Stimulated activated CD8-positive, alpha-beta memory T cell treated with anti-CD3 and anti-CD28 coated beads, Interleukin-2, amount 100 ng/mL, for 48 hours (primary cell): ENCODE measurements at places on chromosomes 2 and 18.

GRCh38 chr2:121356058-121356640 is 71.1 kb upstream of the TFCP2L1 start:
- no peak for DNase-seq

DNA sequence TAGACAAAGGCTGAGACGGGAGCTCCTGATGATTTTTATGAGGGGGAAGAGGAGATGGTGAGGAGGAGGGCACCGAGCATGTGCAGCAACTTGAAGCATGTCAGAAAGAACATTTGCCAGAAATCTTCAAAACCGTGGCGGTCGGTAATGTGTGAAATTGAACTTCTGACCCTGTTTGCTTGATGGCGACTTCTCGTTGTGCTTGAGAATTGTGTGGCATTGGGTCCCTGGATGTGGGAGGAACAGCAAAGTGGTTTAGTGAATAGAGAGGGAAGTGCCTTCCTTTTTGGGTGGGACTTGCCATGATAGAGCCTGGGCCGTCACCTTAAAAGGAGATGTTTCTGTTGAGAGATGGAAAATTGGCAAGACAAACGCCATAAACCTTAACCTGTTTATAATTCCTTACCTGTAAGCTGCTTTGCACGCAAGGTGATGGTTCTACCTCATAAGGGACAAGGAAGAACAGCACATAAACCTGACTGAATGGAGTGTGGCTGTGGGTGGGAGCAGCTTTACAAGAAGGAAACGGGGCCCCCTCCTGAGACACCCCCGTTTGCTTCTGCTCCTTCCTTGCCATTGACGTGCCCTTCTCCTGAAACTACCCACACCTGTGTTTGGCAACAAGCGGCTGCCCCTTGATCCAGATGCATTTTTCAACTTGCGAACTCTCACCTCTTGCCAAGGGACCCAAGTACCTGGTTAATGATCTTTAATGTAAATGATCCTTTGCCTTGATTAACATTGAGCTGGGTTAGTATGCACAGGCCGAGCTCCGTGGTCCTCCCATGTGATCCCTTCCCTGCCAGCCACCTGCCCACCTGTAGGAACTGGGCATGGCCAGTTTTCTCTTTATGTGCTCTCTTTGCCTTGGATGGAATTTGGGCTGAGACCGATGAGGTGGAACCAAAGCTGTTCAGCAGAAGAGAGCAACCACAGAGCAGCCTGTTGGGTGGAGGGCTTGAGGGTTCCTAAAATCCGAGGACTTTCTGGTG is 153.2 kb downstream of the NEDD4L start:
- DNase-seq = no peak

- no peak for DNase-seq
Observed at GRCh38 chr2:120625865-120626560, 109.7 kb upstream of the GLI2 start.

DNA sequence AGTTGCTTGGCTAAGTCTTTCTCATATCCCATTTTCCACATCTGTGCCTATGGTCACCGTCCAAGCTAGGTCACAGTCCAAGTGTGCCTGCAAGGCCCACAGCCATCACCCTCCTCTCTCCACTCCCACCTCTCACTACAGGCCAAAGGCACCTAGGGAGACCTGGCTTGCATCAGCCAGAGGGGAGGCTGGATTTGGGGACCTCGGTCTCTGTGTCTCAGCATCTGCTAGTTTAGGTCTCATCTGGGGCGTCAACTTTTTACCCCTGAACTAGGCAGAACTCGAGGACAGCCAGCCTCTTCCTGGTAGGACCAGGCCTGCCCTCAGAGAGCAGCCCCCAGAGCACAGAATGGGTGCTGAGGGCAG is 217.1 kb downstream of the DYSF start:
- DNase-seq = no peak

DNA sequence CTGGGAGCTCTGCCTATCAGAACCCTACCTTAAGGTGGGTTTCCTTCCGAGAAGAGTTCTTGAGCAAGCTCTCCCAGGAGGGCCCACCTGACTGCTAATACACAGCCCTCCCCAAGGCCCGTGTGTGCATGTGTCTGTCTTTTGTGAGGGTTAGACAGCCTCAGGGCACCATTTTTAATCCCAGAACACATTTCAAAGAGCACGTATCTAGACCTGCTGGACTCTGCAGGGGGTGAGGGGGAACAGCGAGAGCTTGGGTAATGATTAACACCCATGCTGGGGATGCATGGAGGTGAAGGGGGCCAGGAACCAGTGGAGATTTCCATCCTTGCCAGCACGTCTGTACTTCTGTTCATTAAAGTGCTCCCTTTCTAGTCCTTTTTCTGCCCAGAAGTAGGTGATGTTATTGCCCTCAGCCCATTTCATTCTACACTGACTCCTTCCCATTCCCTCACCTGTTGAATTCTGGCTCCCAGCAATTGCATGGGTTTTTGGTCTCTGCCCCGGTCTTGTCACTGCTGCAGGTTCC is 6.5 kb downstream of the TMEM37 start:
- no peak for DNase-seq

GRCh38 chr2:106997204-106997603 is 111.2 kb upstream of the ST6GAL2 start:
- no peak for DNase-seq

- no peak for DNase-seq
Observed at GRCh38 chr2:65033178-65033577, 23.0 kb upstream of the CEP68 start.

DNA sequence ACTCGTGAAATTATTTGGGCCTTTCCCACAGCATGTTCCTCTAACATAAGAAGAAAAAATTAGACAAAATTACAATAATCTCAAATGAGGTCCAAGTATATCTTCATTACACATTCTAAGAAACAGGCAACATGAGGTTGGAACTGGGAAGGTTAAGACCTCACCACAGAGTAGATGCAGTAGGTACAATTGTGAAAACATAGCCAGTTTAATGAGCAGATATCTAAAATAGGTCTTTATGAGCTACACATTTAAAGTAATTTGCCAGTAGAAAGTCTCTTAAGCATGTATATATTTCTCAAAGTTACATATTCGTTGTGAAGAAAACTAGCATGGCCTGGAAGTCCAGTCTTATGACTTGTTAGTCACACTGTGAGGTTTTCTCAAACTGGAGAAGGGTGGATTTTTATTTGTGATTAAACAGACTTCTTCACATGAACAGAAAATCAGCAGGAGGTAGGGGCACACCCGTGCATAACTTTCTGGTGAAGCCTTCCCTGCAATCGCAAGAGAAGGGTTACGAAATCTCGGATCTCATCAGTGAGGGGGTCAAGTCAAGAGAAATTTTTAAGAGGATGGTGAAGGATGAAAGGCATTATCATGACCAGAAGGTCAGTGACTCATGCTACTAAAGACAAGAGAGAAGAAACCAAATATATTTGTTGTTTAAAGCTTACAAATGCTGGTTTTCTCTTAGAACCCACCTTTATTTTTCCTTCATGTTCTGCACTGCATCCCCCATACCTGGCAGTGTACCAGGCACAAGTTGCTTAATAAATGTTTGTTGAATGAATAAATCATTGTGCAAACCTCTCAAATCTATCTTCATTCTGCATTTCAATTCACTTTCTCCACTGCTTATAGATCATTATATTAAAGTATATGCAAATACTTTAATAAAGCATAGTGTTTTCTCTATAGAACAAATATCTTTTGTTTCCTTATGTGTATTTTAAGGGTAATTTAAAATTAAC is 5.1 kb upstream of the RAB27B start:
- no peak for DNase-seq

GRCh38 chr2:119029297-119029696 is 87.3 kb downstream of the MARCO start:
- no peak for DNase-seq

GRCh38 chr2:203835892-203836800 is 31.4 kb upstream of the CTLA4 start:
- no peak for DNase-seq

DNA sequence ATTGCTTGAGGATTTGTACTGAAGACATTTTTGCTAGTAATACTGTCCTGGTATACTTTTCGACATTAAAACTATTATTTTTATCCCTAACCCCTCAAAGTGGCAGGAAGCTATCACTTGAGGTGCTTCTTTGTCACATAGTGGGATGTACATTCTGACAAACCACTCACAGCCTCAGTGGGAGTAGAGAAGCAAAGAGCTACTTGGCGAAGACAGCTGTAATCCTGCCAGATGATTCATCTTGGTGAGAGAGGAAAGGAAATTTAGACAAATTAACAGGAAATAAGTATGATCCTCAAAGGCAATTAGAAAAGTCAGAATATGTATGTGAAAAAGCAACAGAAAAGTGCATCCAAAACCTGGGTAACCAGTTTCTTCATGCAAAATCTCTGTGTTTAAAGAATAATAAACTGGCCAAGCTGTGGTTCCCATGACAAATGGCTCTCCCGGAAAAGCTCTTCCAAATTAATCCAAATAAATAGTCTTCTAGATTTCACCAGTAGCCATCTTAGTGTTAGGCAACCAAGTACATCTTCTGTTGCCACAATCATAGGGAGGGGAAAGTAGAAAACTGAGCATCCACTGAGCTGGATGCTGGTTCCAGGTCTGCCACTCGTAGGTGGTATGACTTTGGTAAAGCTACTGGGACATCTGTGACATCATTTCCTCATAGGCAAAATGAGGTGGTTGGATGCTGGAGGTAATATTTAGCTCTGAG is 308.0 kb upstream of the LYPD1 start:
- no peak for DNase-seq

- DNase-seq = no peak
Observed at GRCh38 chr2:1024981-1025380, 74.3 kb downstream of the SNTG2 start.

GRCh38 chr2:150211164-150211631 is 276.3 kb downstream of the RND3 start:
- DNase-seq = no peak
